ENCODE measurements at places on chromosomes 13 and 19. TPM values are rescaled to one million over a fixed set of nuclear protein-coding genes. Genes with fewer than 3 reads are reported as not detected.

Gene FUT1
- polyA plus RNA-seq, result 3.0 TPM

Gene CSNK1G2
- polyA plus RNA-seq, result 51.6 TPM

DNA sequence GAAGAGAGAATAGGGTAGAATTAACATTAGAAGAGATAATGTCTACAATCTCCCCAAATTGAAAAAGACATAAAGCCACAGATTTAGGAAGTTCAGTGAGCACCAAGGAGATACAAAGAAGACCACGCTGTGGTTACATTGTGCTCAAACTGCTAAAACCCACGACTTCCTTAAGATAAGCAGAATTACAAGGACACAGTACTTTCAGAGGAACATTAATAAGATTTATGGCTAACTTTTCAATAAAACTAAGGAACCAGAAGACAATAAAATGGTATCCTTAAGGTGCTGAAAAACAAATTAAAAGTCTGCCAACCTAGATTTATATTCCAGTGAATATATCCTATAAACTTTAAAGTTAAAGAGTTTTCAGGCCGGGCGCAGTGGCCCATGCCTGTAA, 7.4 kb upstream of the IL17D start:
- DNase-seq, result no peak

- DNase-seq, result no peak
Measured at GRCh38 chr19:14576363-14576762, 4.5 kb upstream of the NDUFB7 start.

GRCh38 chr13:96284971-96285370, 195.1 kb downstream of the HS6ST3 start:
- DNase-seq, result no peak

Gene HSD17B14
- 30.9 TPM for polyA plus RNA-seq

DNA sequence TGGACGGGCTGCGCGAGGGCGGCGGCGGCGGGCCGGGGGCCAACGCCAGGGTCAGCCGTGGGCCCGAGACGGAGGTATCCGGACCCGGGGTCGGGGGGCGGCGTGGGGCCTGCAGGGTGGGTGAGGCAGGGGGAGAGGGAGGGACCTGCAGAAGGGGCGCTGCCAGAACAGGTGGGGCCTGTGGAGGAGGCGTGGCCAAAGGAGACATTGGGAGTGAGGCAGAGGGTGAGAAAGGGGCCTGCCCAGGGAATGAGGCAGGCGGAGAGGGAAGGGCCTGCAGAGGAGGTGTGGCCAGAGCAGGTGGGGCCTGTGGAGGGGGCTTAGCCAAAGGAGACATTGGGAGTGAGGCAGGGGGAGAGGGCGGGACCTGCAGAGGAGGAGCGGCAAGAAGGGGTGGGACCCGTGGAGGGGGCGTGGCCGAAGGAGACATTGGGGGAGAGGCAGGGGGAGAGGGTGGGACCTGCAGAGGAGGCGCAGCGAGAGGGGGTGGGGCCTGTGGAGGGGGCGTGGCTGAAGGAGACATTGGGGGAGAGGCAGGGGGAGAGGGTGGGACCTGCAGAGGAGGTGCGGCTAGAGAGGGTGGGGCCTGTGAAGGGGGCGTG, 4.2 kb downstream of the PRR36 start:
- no peak for DNase-seq
